ENCODE measurements at places on chromosomes 6 and 20.
A peak's percentile ranks its signal among the peaks of the same experiment; 100 is the strongest.

DNA sequence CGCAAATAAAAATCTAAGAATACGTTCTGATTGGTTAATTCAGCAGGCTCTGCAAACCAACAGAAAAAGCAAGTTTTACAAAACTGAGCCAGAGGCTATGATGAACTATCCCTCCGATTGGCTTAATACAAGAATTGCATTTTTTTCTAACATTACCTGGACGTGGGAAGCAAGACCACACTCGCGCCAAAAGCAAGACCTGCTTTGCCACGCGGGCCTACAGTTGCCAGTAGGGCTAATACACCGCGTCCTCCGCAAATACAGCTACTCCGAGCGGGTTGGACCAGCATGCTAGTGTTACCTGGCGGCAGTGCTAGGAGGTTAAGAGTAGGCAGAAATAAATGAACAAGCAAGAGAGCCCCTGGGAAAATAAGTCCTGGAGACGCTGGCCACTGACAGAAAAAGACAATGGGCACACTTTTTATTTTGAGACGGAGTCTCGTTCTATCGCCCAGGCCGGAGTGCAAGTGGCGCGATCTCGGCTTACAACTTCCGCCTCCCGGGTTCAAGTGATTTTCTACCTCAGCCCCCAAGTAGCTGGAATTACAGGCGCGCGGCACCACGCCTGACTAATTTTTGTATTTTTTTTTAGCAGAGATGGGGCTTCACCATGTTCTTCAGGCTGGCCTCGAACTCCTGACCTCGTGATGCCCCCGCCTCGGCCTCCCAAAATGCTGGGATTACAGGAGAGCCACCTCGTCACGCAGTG, 131.9 kb upstream of the BTN3A2 start:
- no peak for DNase-seq

- no peak for DNase-seq
Observed at GRCh38 chr6:82030301-82030700, 217.2 kb downstream of the IBTK start.

DNA sequence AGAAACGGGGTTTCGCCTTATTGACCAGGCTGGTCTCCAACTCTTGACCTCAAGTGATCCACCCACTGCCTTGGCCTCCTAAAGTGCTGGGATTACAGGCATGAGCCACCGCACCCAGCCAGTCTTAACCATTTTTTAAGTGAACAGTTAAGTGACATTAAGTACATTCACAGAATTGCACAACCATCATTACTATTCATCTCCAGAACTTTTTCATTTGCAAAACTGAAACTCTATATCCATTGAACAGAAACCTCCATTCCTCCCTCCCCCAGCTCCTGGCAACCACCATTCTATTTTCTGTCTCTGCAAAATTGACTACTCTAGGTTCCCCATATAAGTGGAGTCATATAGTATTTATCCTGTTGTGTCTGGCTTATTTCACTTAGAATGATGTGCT, 59.7 kb downstream of the PLCB4 start:
- DNase-seq = no peak

GRCh38 chr6:135180542-135181332, at the start of gene MYB:
Gene MYB, plus strand, starts transcription at chr6:135181308. Its CDS starts 206 bp downstream, at chr6:135181514.
- DNase-seq = peak; percentile 36

DNA sequence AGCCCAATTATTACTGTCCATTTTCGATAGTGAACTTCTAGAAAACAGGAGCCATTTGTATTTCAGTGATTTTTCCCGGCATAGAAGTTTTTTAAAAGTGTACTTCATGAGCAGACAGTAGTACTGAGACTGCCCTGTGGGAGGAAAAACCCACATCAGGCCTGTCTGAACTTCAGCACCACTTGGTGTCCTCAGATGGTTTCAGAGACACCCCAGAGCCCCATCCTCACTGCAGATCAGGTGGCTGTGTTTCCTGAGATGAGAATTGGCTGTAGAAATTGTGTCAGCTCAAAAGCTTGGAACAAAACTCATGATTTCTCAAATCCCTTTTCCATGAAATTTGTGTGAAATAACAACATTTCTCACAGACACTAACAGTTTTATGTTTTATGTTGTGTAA, 110.0 kb upstream of the RIN2 start:
- DNase-seq = no peak

- DNase-seq = no peak
Observed at GRCh38 chr20:63283397-63284082, 9.4 kb upstream of the COL20A1 start.

- no peak for DNase-seq
Observed at GRCh38 chr6:47111685-47112084, 69.6 kb upstream of the ADGRF1 start.

- no peak for DNase-seq
Observed at GRCh38 chr6:55953335-55953734, 77.9 kb upstream of the BMP5 start.

DNA sequence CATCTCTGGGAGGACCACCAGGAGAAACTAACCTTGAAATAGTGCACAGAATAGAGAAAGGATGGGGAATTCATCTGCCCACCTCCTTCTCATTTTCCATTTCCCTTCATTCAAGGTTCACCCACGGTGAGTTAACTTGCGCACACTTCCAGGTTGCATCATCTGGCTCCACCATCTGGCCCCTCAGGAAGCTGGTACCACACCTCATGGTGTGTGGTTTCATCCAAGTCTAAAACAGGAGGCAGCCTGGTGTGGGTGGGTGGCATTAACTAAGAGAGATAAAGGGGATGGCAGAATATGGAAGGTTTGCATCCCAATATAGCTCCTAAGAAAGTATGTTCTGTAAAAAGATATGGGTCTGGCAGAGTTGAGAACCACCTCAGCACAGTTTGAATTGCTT, 3.8 kb downstream of the ZNF334 start:
- DNase-seq = no peak

DNA sequence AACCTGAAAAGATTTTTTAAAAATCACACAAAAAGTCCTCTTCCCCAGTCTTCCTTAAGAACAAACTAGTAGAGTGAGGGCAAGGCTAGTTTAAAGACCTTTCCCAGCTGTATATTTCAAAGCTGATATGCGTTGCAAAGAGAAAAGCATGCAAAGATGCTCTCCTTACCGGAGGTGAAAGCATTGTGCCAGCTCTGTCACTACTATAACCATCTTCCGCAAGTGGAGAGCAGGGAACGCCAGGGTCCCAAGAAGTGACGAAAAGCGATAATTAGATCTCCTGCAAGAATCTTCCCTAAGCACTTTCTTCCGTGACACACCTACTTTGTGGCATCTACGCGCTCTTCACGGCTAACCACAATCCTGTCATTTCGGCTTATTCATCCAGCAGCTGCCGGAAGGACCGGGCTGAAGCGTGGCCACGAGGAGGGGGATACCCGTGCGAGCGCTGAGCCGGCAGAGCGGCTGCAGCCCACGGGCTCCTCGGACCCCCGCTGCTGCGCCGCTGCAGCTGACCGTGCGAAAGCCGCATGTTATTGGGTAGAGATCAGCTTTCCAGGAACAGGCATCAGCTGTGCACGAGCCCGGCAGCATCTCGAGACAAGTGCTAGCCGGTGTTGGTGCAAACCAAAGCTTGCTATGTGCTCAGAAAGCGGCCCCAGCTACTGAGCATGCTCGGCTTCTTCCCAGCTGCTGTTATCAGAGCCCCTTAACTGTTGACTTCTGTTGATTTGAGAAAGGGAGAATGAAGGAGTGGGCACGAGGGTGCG, 57.2 kb upstream of the ARHGAP18 start:
- peak; percentile 34 for DNase-seq

DNA sequence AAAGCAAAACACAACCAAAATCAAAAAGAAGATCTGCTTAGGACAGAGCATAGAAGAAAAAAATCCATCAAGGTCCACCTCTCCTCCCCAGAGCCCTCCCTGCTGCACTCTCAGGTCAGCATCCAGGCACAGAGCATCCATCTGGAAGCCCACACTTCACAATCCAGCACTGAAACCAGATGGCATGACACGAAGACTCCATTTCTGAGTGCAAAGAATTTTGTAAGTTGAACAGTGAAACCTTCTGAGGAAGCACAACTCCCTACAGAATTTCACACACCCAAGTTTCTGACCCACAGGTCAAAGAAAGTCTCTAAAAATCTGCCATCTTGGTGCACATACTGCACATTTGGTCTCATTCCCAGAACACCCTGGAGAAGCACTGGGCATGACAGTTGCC, 128.8 kb upstream of the STXBP5 start:
- DNase-seq = no peak

DNA sequence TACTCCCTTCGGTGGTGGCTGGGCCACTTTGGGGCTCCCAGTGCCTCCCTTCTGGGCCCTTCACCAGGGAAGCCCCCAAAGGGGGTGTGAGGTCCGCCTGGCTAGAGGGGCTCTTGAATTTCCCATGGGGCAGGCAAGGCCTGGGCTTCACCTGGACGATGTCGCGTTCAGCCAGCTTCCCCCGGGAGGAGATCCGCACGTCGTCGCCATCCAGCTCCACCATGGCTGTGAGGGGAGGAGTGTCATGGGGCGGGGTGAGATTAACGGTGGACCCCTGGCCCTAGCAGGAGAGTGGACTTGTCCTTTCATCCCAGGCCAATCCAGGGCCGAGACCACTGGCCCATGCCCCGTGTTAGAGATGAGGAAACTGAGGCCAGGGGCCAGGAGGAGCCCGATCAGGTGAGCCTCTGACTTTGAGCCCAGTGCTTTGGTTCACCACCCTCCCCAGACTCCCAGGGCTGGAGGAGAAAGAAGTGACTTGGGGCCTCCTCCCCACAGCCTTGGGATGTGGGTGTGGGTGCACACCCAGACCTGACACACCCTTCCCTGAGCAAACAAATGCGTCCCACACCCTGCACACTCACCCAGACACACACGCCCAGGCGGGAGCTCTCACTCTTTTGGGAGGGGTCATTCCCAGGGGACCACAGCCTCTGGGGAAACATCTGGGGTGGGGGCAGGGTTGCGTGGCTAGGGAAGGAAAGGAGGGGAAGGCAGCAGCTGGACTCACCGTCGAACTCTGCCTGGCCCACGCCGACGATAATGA, 46.1 kb downstream of the RAB44 start:
- no peak for DNase-seq

GRCh38 chr20:42309050-42309449, 690.9 kb upstream of the CHD6 start:
- DNase-seq = no peak

- DNase-seq = no peak
Observed at GRCh38 chr6:164528539-164528938, 780.9 kb downstream of the C6orf118 start.
